GM23248 (cell line): ENCODE measurements at places on chromosomes 2 and 18.
A peak's percentile ranks its signal among the peaks of the same experiment; 100 is the strongest.

DNA sequence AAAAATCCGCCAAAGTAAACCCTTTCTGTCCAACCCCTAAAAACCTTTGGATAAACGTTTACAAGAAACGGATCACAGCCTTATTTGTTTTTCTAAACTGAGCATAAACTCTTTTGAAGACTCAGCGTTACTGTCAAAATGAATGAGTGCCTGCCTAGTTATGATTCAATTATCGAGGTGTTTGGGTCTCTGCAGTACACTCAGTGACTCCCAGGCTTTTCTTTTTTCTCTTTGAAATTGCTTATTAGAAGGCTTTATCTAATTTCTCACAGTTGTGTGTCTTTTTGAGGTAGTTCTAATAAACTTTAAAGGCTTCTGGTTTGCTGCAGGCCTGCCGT lies 663 bp downstream of the RHBDD1 start:
- no peak for DNase-seq
- H3K36me3 ChIP-seq: no peaks in the 10 kb centered on the region
- H3K4me3 ChIP-seq: peak overlapping the region; percentile 84
- peak overlapping the region; percentile 93 for H3K27ac ChIP-seq
- H3K27me3 ChIP-seq: no peaks in the 10 kb centered on the region

- H3K4me3 ChIP-seq: no peak overlapping the region
- DNase-seq: no peak
- no peaks in the 10 kb centered on the region for H3K27me3 ChIP-seq
- H3K36me3 ChIP-seq: no peaks in the 10 kb centered on the region
Observed at GRCh38 chr2:191855382-191855781, 8.5 kb upstream of the CAVIN2 start.

- H3K4me1 ChIP-seq: peaks cover 30% of the 10 kb centered on the region
- DNase-seq: peak; percentile 34
Observed at GRCh38 chr2:101479328-101479727, 4.4 kb upstream of the RFX8 start.

GRCh38 chr2:152065945-152066344 lies 32.9 kb downstream of the CACNB4 start:
- DNase-seq: no peak
- H3K4me1 ChIP-seq: peaks cover 14% of the 10 kb centered on the region
- H3K27me3 ChIP-seq: peaks cover 61% of the 10 kb centered on the region
- H3K27ac ChIP-seq: no peak overlapping the region
- no peaks in the 10 kb centered on the region for H3K36me3 ChIP-seq
